Activated CD8-positive, alpha-beta memory T cell treated with anti-CD3 and anti-CD28 coated beads, Interleukin-2, amount 10 ng/mL, durations not matched to agents 7 days and 5 days (primary cell): ENCODE measurements at places on chromosomes 11 and 22. TPM values are rescaled to one million over a fixed set of nuclear protein-coding genes. Genes with fewer than 3 reads are reported as not detected.

DNA sequence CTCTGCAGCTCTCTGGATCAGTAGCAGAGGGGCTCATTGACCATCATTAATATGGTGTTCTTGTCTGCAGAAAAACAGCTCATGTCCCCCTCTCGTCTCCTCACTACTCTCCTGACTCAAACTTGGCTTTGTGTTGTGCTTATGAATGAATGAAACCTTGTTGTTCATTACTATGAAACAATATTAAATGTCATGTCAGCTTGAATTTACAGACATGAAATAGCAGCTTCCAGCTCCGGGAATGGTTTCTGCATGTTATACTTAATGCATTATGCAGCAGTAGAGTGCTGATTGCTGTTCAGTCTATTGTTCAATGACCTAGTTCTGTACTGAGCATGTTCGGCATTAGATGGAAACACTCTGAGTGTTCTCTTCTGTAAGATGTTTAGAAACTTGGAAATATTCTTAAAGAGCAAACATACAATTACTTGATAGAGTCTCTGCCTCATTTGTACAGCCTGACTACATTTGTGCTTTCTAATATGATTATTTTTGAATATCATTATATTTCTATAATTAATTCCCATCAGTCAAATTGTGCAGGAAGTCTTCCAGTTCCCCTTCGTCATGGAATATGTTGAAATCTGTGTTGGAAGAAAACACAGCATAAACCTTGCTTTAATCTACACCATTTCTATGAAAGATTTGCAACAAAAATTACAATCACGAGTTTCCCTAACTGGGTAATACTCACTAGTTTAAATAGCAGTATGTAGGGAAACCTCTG, 340.4 kb downstream of the SOX6 start:
- no peak overlapping the region for H3K27ac ChIP-seq
- H3K27me3 ChIP-seq: no peaks in the 10 kb centered on the region
- no peaks in the 10 kb centered on the region for H3K4me1 ChIP-seq
- H3K36me3 ChIP-seq: no peaks in the 10 kb centered on the region
- no peak for DNase-seq

DNA sequence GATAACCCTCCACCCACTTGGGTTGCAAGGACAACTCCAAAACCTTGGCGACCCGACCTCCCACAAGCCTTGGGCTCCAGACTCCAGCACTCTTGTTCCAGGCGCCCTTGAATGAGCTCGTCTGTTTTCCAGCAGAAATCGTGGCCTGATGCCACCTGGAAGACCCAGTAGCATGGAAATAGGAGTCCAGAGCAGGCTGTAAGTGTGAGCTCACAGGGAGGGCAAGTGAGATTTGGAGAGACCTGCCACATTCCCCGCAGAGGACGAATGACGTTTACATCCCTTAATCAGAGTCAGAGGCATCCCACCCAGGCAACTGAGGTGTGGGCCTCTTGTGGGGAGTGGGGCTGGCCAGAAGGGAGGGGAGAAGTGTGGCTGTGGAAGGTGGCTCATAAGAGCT, 71.9 kb downstream of the LDLRAD3 start:
- H3K36me3 ChIP-seq: no peaks in the 10 kb centered on the region
- no peak for DNase-seq
- H3K4me1 ChIP-seq: no peaks in the 10 kb centered on the region
- H3K4me3 ChIP-seq: no peak overlapping the region
- peaks cover 8% of the 10 kb centered on the region for H3K27me3 ChIP-seq
- no peak overlapping the region for H3K27ac ChIP-seq

- no peak overlapping the region for H3K4me3 ChIP-seq
- DNase-seq: no peak
- no peaks in the 10 kb centered on the region for H3K27me3 ChIP-seq
- H3K27ac ChIP-seq: no peak overlapping the region
- no peaks in the 10 kb centered on the region for H3K36me3 ChIP-seq
- peaks cover 20% of the 10 kb centered on the region for H3K4me1 ChIP-seq
Measured at GRCh38 chr22:40070701-40071100, 75.9 kb downstream of the FAM83F start.

- no peaks in the 10 kb centered on the region for H3K4me1 ChIP-seq
- H3K36me3 ChIP-seq: no peaks in the 10 kb centered on the region
- DNase-seq: no peak
- no peak overlapping the region for H3K27ac ChIP-seq
Measured at GRCh38 chr11:33655842-33656600, 44.6 kb downstream of the C11orf91 start.

- peaks cover 4% of the 10 kb centered on the region for H3K27me3 ChIP-seq
- H3K4me1 ChIP-seq: no peaks in the 10 kb centered on the region
- no peak for DNase-seq
Measured at GRCh38 chr22:26134654-26135330, 34.5 kb upstream of the SEZ6L start.

- H3K36me3 ChIP-seq: peaks cover 8% of the 10 kb centered on the region
- peaks cover 4% of the 10 kb centered on the region for H3K4me1 ChIP-seq
- H3K27me3 ChIP-seq: no peaks in the 10 kb centered on the region
Measured at GRCh38 chr11:47413908-47414684, 5.7 kb downstream of the SLC39A13 start.

The RASGRP2 gene
- 77.3 TPM for total RNA-seq

The TLCD5 gene
- 4.0 TPM for total RNA-seq

GRCh38 chr11:6611092-6611962, 689 bp downstream of the TAF10 start:
- peaks cover 53% of the 10 kb centered on the region for H3K36me3 ChIP-seq
- no peaks in the 10 kb centered on the region for H3K27me3 ChIP-seq
- H3K27ac ChIP-seq: peak overlapping the region; percentile 91
- no peak overlapping the region for H3K4me3 ChIP-seq
- peaks cover 51% of the 10 kb centered on the region for H3K4me1 ChIP-seq
- peak; percentile 57 for DNase-seq

- no peaks in the 10 kb centered on the region for H3K36me3 ChIP-seq
- DNase-seq: peak; percentile 61
- H3K27ac ChIP-seq: no peak overlapping the region
- H3K4me3 ChIP-seq: no peak overlapping the region
Measured at GRCh38 chr22:17057959-17058814, 26.6 kb upstream of the IL17RA start.

The ZBTB44 gene
- total RNA-seq: 41.7 TPM

GRCh38 chr11:27153136-27153535, 112.5 kb downstream of the BBOX1 start:
- no peak for DNase-seq
- H3K4me1 ChIP-seq: no peaks in the 10 kb centered on the region
- H3K27ac ChIP-seq: no peak overlapping the region

GRCh38 chr11:9726321-9727022, 62.6 kb downstream of the SWAP70 start:
- H3K27me3 ChIP-seq: no peaks in the 10 kb centered on the region
- H3K4me3 ChIP-seq: no peak overlapping the region
- no peak for DNase-seq

DNA sequence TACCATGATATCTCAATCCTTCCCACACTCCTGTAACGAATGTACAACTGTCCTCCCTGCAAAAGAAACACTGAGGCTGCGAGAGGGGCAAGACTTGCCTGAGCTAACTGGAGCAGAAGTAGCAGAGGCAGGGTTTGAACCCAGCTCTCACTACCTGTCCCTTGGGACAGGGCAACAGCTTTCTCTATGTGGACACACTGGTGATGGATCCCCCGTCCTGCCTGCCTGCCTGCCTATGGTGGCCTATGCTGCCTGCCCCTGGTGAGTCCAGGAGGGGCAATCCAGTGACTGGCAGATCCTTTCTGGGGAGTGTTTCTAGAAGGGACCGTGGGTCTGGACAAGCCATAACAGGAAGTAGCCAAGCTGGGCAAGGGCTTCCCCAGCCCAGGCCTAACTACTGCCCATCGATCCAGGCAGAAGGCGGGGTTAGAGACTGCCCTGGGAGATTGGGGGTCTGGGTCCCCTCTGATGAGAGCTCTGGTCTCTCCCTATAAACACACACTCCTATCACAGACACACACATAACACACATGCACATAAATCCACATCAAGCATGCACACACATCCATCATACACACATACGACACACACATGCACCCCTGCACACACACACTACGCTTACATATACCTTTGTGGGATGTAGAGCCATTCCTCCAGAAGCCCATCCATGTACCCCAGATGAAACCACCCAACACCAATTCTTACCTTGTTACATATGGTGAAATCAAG, 1.1 kb upstream of the EMID1 start:
- H3K4me3 ChIP-seq: no peak overlapping the region
- peaks cover 53% of the 10 kb centered on the region for H3K27me3 ChIP-seq
- DNase-seq: no peak
- H3K27ac ChIP-seq: no peak overlapping the region

DNA sequence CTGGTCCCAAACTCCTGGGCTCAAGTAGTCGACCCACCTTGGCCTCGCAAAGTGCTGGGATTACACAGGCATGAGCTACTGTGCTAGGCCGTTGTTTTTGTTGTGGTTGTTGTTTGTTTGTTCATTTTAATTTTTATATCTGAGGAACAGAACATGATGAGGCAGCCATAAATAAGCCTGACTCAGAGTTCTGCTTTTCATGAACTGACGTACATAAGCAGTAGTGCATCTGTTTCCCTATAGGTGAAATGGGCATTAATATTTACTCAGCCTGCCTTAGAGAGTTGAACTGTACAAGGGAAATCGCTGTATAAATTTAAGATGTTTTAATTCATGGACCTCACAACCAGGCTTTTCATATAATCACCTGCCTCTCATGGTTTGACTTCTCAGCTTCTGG, 80.5 kb downstream of the PDHX start:
- H3K4me3 ChIP-seq: no peak overlapping the region
- H3K27ac ChIP-seq: no peak overlapping the region
- H3K4me1 ChIP-seq: peaks cover 14% of the 10 kb centered on the region
- no peak for DNase-seq
- peaks cover 2% of the 10 kb centered on the region for H3K27me3 ChIP-seq

DNA sequence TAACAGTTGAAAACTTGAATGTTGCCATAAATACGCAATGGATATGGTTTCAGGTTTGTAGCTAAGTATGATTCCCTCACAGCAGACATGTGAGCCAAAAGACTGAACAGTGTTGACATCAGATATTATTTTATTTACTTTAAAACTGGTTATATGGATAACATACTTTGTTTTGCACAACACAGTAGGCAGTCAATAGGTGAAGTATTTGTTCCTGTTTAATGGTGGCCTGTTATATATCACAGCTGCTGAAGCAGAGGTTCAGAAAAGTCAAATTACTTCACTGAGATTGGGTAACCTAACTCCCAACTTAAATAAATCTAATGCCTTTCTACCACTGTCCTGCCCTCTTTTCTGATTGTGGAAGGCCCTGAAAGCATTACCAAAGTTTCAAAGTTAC, 44.6 kb downstream of the YAP1 start:
- no peaks in the 10 kb centered on the region for H3K4me1 ChIP-seq
- no peak for DNase-seq
- H3K27ac ChIP-seq: no peak overlapping the region
- H3K36me3 ChIP-seq: no peaks in the 10 kb centered on the region

DNA sequence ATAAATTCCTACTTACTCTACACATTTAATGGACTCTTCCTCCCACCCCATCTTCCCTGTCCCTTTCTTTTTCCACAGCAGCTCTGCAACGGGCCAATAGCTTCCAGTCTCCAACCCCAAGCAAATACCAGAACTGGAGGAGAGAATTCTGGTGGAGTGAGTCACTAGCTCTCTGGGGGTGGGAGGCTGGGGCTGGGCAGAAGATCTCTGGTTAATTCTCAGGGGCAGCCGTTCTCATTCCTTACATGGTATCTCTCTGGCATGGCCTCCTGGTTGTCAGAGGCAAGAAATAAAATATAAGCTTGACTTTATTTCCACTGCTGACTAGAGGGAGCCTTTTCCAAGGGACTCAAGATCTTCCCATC, 90.4 kb upstream of the PARVA start:
- H3K27ac ChIP-seq: no peak overlapping the region
- H3K36me3 ChIP-seq: no peaks in the 10 kb centered on the region
- no peak overlapping the region for H3K4me3 ChIP-seq
- no peaks in the 10 kb centered on the region for H3K27me3 ChIP-seq
- no peak for DNase-seq
- H3K4me1 ChIP-seq: peaks cover 17% of the 10 kb centered on the region

GRCh38 chr11:1921574-1922141, 2.2 kb downstream of the TNNT3 start:
- H3K27ac ChIP-seq: no peak overlapping the region
- no peaks in the 10 kb centered on the region for H3K36me3 ChIP-seq
- H3K27me3 ChIP-seq: no peaks in the 10 kb centered on the region
- H3K4me1 ChIP-seq: peaks cover 3% of the 10 kb centered on the region
- peak; percentile 37 for DNase-seq

- peak within 1 kb of the TSS; percentile 98 for H3K4me3 ChIP-seq
- peak; percentile 95 for DNase-seq
- H3K27ac ChIP-seq: peak within 1 kb of the TSS; percentile 93
- peaks cover 32% of the 10 kb centered on the region for H3K4me1 ChIP-seq
Measured at GRCh38 chr22:50507421-50507990, at the start of gene LMF2. TSS of gene LMF2 (minus strand) at chr22:50507702. CDS start at chr22:50507675, 27 bp downstream.

GRCh38 chr22:24521791-24522245, 26.7 kb downstream of the UPB1 start:
- H3K4me3 ChIP-seq: no peak overlapping the region
- H3K27me3 ChIP-seq: no peaks in the 10 kb centered on the region
- H3K36me3 ChIP-seq: no peaks in the 10 kb centered on the region
- H3K27ac ChIP-seq: no peak overlapping the region
- DNase-seq: peak; percentile 63

The IFITM1 gene
- 459 TPM for total RNA-seq

GRCh38 chr11:111177037-111177871, 68.3 kb upstream of the POU2AF2 start:
- H3K4me3 ChIP-seq: no peak overlapping the region
- H3K4me1 ChIP-seq: peaks cover 6% of the 10 kb centered on the region
- H3K27me3 ChIP-seq: peaks cover 3% of the 10 kb centered on the region
- H3K27ac ChIP-seq: no peak overlapping the region
